ENCODE measurements at places on chromosomes 11 and 22. TPM values are rescaled to one million over a fixed set of nuclear protein-coding genes. Genes with fewer than 3 reads are reported as not detected.
A peak's percentile ranks its signal among the peaks of the same experiment; 100 is the strongest.

DNA sequence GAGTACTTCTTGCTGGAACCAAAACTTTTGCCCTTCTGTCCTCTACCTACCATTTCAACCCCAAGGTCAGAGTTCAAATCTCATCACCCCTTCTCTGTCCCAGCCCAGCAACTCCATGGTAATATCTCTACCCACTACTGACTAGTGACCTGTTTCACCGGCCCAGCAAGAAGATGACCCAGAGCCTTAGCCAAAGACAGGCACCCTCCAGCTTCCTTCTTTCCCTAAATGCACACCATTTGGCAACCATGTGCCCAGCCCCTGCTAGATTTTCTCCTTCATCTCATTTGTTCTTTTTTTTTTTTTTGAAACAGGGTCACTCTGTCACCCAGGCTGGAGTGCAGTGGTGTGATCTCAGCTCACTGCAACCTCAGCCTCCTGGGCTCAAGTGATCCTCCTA lies 14.9 kb downstream of the ARAP1 start:
- DNase-seq, result no peak
- no peaks in the 10 kb centered on the region for H3K36me3 ChIP-seq
- H3K27ac ChIP-seq, result no peak overlapping the region
- no peak overlapping the region for H3K4me3 ChIP-seq
- peaks cover 33% of the 10 kb centered on the region for H3K4me1 ChIP-seq

C11orf97 gene
- total RNA-seq, result not detected

GRCh38 chr11:72578991-72579815 lies 95.0 kb downstream of the PDE2A start:
- no peak for DNase-seq
- no peaks in the 10 kb centered on the region for H3K4me1 ChIP-seq
- no peak overlapping the region for H3K27ac ChIP-seq
- H3K4me3 ChIP-seq, result no peak overlapping the region
- H3K27me3 ChIP-seq, result peaks cover 14% of the 10 kb centered on the region

DNA sequence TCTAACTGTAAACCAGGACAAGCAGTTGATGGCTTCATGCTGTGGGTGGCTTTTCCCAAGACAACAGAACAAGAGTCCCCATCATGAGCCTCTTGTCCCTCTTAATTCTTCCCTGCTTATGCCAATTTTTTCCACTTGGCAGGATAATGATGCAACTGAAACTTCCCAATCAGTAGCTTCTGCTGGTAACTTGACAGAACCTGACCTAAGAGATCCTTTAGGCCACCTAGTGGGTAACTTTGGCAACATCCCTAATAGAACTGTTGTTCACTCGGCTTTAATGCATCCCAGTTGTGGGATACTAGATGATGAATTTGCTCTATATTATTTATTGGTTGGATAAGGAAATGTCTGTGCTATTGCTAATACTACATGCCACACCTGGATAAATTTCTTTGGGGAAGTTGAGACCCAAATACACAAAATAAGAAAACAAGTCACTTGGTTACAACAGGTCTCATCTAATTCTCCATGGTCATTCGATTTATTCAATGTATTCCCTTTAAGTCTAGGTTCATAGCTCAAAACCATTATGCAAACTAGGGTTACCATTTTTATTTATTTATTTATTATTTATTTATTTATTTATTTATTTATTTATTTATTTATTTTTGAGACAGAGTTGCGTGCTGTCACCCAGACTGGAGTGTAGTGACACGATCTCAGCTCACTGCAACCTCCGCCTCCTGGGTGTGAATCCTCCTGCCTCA lies 41.4 kb upstream of the NFAM1 start:
- H3K36me3 ChIP-seq, result no peaks in the 10 kb centered on the region
- H3K27me3 ChIP-seq, result no peaks in the 10 kb centered on the region
- no peak overlapping the region for H3K4me3 ChIP-seq
- no peaks in the 10 kb centered on the region for H3K4me1 ChIP-seq

DNA sequence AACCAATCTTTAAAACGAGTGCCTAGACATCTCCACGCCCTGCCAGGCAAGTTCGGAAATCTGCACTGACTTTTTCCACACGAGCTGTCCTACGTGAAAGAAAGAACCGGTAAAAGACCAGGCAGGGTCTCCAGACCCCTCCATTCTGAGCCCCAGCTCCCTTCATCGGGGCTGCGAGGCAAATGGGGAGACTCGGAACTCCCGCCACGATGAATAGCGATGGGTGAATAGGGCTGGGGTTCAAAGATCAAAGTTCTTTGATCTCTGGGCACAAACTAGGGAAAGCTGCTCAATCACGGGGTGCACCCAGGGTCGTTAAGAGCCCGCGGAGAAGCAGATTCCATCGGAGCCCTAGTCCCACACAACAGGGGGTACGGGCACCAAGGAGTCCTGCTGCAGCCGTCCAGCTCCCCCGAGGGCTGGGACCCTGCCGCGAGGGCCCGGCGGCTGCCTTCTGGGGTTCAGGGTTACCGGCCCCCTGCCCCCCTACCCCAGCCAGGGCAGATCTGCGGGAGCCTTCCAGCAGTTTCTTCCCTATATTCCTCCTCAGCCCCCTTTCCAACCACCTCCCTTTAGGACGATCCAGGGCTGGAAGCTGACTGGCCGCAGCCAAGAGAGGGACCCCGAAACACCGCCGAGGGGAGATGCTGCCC lies 1.1 kb downstream of the LRP4 start:
- H3K27ac ChIP-seq, result no peak overlapping the region
- no peak for DNase-seq
- H3K36me3 ChIP-seq, result no peaks in the 10 kb centered on the region
- peaks cover 15% of the 10 kb centered on the region for H3K27me3 ChIP-seq

DNA sequence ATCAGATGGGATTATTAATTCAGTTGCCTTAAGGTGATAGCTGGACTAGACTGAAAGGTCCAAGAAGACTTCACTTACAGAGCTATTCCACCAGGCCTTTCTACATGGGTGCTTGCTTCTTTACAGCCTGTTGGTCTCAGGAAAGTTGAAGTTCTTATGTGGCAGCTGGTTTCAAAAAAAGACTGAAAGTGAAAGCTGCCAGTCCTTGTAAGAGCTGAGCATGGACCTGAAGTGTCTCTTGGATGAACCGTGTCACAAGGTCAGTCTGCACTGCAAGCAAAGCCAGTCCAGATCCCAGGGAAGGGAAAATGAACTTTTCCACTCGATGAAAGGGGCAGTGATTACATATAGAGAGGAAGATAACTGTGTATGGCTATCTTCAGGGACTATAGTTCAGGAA lies 201.5 kb upstream of the LUZP2 start:
- no peak for DNase-seq
- H3K27ac ChIP-seq, result no peak overlapping the region
- H3K27me3 ChIP-seq, result no peaks in the 10 kb centered on the region
- H3K36me3 ChIP-seq, result no peaks in the 10 kb centered on the region
- no peaks in the 10 kb centered on the region for H3K4me1 ChIP-seq
- no peak overlapping the region for H3K4me3 ChIP-seq

GRCh38 chr11:36306888-36307287 lies 10.8 kb downstream of the PRR5L start:
- no peak for DNase-seq
- H3K36me3 ChIP-seq, result no peaks in the 10 kb centered on the region
- H3K27me3 ChIP-seq, result no peaks in the 10 kb centered on the region
- no peak overlapping the region for H3K4me3 ChIP-seq
- H3K4me1 ChIP-seq, result no peaks in the 10 kb centered on the region

- H3K27ac ChIP-seq, result no peak overlapping the region
- H3K4me1 ChIP-seq, result no peaks in the 10 kb centered on the region
- no peak overlapping the region for H3K4me3 ChIP-seq
- no peaks in the 10 kb centered on the region for H3K27me3 ChIP-seq
- H3K36me3 ChIP-seq, result peaks cover 6% of the 10 kb centered on the region
Measured at GRCh38 chr11:9206496-9206895, 58.7 kb downstream of the DENND5A start.

- no peaks in the 10 kb centered on the region for H3K4me1 ChIP-seq
- H3K27me3 ChIP-seq, result no peaks in the 10 kb centered on the region
- no peak for DNase-seq
- no peak overlapping the region for H3K27ac ChIP-seq
Measured at GRCh38 chr11:84581083-84581482, 1046.1 kb downstream of the DLG2 start.

DNA sequence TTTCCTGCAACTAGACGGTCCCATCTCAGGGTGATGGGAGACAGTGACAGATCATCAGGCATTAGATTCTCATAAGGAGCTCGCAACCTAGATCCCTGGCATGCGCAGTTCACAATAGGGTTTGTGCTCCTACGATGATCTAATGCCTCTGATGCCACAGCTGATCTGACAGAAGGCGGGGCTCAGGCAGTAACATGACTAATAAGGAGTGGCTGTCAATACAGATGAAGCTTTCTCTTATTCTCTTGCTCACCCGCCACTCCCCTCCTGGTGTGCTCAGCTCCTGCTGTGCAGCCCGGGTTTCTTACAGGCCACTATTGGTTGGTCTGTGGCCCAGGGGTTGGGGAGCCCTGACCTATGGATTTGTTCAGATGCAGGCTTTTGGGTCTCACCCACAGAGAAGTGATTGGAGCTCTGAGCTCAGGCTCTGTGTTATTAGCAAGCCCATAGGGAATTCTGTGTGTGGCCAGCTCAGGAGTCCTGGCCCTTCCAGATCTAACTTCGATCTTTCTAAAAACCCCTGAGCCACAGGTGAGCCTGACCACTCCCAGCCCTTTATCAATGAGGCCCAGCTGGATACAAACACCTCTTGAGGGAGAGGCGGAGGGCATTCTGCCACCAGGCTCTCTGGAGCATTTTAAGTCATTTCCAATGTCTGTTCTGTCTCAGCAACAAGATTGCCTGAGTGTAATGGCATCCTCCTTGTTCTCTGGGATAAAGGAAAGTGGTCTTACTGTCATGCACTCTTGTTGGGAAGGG lies 351.8 kb downstream of the BUD13 start:
- peaks cover 1% of the 10 kb centered on the region for H3K4me1 ChIP-seq
- no peak for DNase-seq
- H3K36me3 ChIP-seq, result no peaks in the 10 kb centered on the region
- no peak overlapping the region for H3K4me3 ChIP-seq

DNA sequence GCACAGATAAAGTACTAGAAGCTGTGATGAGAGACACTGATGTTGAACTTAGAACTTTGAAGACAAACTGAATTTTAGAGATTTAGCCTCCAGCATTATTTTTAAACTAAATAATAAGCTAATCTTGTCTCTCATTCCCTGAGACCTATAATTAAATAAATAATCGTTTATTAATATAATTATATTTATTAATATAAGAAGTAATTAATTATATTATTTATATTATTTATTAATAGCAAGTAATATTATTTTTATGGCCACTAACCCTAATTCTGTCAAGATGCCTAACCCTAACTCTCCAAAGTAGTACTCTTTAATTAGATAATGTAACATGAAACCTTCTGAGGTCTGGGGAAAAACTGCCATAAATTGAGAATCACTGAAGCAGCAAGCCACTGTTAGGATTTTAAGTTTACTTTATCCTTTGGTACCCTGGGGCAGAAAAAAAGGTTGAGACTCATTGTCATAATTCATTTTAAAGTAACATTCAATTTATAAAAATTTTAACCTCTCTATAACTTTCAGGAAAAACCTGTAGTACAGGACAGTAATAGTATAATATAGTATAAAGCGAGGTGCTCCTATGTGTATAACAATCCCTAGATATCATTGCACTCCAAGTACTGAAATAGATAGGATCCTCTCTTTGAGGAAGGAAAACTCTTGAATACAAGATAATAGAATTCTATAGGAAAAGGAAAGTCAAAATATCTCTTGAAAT lies 85.4 kb downstream of the TTC28 start:
- no peaks in the 10 kb centered on the region for H3K27me3 ChIP-seq
- H3K4me1 ChIP-seq, result no peaks in the 10 kb centered on the region
- no peak overlapping the region for H3K4me3 ChIP-seq

- DNase-seq, result no peak
- H3K4me3 ChIP-seq, result no peak overlapping the region
- H3K27ac ChIP-seq, result no peak overlapping the region
Measured at GRCh38 chr11:13335319-13335718, 57.7 kb downstream of the BMAL1 start.

CEP126 gene
- total RNA-seq, result 1.3 TPM

GRCh38 chr11:900545-900944 lies 10.1 kb downstream of the CHID1 start:
- no peak for DNase-seq
- no peaks in the 10 kb centered on the region for H3K27me3 ChIP-seq
- peaks cover 37% of the 10 kb centered on the region for H3K36me3 ChIP-seq
- no peaks in the 10 kb centered on the region for H3K4me1 ChIP-seq
- no peak overlapping the region for H3K27ac ChIP-seq

MMP12 gene
- not detected for total RNA-seq

DNA sequence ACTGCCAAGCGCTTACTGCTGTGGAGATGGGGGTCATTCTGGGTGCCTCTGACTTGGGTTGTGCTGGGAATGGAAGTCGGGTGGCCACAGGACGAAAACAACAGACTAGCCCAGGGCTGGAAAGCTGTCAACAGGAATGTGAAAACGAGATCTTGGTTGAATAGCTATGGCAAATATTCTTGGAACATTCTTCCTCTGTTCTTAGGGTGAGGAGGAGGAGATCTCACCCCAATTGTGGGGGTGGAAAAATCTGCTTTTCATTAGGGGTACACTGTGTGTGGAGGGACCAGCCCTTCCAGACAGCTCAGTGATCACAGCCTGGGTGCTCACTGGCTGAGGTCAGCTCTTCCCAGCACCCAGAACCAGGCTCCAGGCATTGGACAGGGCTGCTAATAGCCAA lies 52.0 kb upstream of the PRSS23 start:
- no peaks in the 10 kb centered on the region for H3K36me3 ChIP-seq
- DNase-seq, result no peak
- no peaks in the 10 kb centered on the region for H3K4me1 ChIP-seq
- H3K27ac ChIP-seq, result no peak overlapping the region

MMP8 gene
- total RNA-seq, result not detected

DNA sequence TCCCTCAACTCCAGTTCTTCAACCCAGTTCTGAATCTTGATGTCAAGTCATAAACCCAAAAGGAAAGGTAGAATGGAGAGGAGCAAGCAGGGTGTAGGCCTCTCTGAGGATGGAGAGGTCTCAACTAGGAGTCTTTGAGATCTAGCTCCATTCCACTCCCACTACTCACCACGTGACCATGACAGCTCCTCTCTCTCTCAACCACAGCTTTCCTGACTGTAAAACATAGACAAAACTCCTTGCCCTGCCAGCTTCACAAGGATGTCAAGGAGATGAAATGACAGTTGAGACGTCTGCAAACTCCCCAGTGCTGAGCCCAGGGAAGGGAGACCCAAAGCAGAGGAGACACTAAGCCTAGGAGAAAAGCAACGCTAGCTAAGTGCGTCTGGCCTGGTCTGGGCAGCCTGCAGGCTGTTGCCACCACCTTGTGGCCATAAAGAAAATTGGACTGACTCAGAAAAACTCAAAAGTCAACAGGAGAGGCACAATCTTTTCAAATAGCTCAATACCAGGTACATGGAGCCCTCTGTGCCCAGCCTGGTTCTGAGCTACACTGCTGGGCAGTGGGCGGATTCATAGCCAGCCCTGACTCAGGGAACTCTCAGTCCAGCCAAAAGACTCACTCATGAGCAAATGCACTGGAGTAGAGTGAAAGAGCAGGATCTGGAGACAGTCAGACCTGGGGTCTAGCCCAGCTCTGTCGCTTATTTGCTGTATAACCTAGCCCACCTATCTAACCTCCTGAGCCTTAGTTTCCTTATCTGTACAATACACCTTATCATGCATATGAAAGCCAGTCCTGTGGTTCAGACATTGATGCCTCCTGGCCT lies 3.4 kb downstream of the CLPB start:
- DNase-seq, result no peak
- no peak overlapping the region for H3K27ac ChIP-seq
- peaks cover 3% of the 10 kb centered on the region for H3K4me1 ChIP-seq
- no peaks in the 10 kb centered on the region for H3K36me3 ChIP-seq
- no peaks in the 10 kb centered on the region for H3K27me3 ChIP-seq

CTSW gene
- not detected for total RNA-seq

MAJIN gene
- total RNA-seq, result not detected

GRCh38 chr11:96242971-96243647 lies 99.9 kb downstream of the MAML2 start:
- H3K27ac ChIP-seq, result peak overlapping the region; percentile 92
- no peaks in the 10 kb centered on the region for H3K36me3 ChIP-seq
- peak; percentile 82 for DNase-seq
- peaks cover 5% of the 10 kb centered on the region for H3K4me1 ChIP-seq
- peak overlapping the region; percentile 35 for H3K4me3 ChIP-seq

All from H1 (cell line).